ENCODE measurements at places on chromosomes 7 and 10. TPM values are rescaled to one million over a fixed set of nuclear protein-coding genes. Genes with fewer than 3 reads are reported as not detected.

- no peak for DNase-seq
- no peaks in the 10 kb centered on the region for H3K36me3 ChIP-seq
- H3K4me3 ChIP-seq = no peak overlapping the region
- no peak overlapping the region for H3K27ac ChIP-seq
- no peaks in the 10 kb centered on the region for H3K27me3 ChIP-seq
These were observed 158.6 kb downstream of the CREB5 start for GRCh38 chr7:28570970-28571288.

- no peak overlapping the region for H3K27ac ChIP-seq
- no peaks in the 10 kb centered on the region for H3K4me1 ChIP-seq
- H3K27me3 ChIP-seq = no peaks in the 10 kb centered on the region
- no peak for DNase-seq
- peaks cover 5% of the 10 kb centered on the region for H3K36me3 ChIP-seq
These were observed 17.2 kb downstream of the LMBR1 start for GRCh38 chr7:156875766-156876165.

DNA sequence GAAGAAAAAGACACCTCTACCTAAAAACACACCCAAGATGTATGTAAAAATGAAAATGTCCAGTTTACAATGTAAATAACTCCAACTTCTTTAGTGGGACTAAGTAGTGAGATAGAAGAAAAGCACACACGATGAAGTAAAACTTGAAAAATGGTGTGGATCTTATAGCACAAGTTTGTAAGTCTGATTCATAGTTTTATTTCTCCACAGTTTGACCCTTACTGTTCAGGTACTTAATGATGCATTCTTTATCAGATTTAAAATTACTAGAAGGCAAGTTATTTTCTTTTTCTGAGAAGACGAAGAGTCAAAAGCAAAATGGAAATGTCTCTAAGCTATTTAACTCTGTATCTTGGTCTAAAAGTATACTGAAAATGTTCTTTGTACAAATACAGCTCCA, 6.1 kb downstream of the NAMPT start:
- no peak overlapping the region for H3K4me3 ChIP-seq
- no peaks in the 10 kb centered on the region for H3K27me3 ChIP-seq
- H3K27ac ChIP-seq = no peak overlapping the region

- H3K4me1 ChIP-seq = peaks cover 78% of the 10 kb centered on the region
- no peak for DNase-seq
- peak overlapping the region; percentile 91 for H3K27ac ChIP-seq
These were observed 2.0 kb downstream of the HPSE2 start for GRCh38 chr10:99233689-99234037.

GRCh38 chr7:157668884-157669767, 332.3 kb downstream of the DNAJB6 start:
- no peak overlapping the region for H3K27ac ChIP-seq
- peaks cover 35% of the 10 kb centered on the region for H3K27me3 ChIP-seq
- no peaks in the 10 kb centered on the region for H3K4me1 ChIP-seq
- H3K36me3 ChIP-seq = no peaks in the 10 kb centered on the region
- no peak for DNase-seq

DNA sequence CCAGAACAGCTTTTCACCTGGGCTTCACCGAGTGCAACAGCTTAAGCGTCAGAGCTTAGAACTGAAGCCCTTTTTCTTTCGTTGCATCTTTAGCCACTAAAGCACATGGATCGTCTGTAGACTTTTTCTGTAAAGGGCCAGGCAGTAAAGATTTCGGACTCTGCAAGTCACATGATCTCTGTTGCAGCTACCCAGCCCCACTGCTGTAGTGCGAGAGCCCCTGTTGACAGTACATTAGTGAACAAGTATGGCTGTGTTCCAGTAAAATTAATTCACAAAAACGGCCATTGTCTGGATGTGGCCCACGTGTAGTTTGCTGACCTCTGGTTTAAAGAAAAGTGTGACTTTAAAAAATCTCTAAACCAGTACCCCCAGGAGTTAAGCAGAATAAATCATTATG, 39.4 kb downstream of the FBH1 start:
- no peak for DNase-seq
- H3K4me3 ChIP-seq = no peak overlapping the region
- H3K36me3 ChIP-seq = peaks cover 46% of the 10 kb centered on the region
- no peak overlapping the region for H3K27ac ChIP-seq

- H3K4me1 ChIP-seq = peaks cover 14% of the 10 kb centered on the region
- H3K27ac ChIP-seq = peak overlapping the region; percentile 68
- H3K4me3 ChIP-seq = no peak overlapping the region
- no peaks in the 10 kb centered on the region for H3K36me3 ChIP-seq
- DNase-seq = peak; percentile 89
These were observed 179.3 kb downstream of the PFKFB3 start for GRCh38 chr10:6382081-6382480.

DNA sequence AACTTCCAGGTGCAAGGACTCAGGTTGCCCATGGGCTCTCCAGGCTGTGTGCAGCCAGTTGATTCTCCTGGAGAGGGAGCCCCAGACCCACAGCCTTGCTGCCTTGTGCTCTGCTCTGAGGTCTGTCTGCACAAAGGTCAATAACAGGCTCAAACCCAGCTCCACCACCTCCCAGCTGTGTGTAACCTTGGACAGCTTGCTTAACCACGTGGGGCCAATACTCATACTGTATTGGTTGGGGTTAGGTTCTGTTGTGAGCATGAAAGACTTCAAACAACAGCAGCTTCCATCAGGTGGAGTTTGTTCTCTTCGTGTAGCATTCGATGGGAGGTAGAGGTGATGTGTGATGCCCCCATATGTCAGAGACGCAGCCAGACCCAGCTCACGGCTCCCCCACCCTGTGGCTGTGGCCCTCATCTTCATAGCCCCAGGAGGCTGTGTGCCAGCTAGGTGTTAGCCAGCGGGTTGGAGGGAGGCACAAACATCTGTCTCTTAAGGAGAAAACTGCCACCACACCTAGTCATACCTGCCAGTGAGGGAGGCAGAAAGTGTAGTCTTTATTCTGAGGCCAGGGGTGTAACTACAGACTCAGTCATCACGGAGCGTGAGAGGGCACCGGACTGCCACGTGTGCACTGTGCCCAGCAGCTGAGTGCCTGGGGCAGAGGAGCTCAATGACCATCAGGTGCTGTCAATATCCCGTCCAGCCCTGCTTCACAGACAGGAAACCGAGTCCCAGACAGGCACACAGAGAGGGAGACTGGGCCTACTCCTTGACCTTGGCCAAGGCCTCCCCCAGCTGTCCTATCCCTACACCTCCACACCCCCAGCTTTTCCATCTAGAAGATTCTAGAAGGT, 8.1 kb upstream of the POLD2 start:
- no peaks in the 10 kb centered on the region for H3K36me3 ChIP-seq
- no peak overlapping the region for H3K4me3 ChIP-seq
- no peaks in the 10 kb centered on the region for H3K4me1 ChIP-seq
- no peak for DNase-seq

The CNPY1 gene
- total RNA-seq = not detected

DNA sequence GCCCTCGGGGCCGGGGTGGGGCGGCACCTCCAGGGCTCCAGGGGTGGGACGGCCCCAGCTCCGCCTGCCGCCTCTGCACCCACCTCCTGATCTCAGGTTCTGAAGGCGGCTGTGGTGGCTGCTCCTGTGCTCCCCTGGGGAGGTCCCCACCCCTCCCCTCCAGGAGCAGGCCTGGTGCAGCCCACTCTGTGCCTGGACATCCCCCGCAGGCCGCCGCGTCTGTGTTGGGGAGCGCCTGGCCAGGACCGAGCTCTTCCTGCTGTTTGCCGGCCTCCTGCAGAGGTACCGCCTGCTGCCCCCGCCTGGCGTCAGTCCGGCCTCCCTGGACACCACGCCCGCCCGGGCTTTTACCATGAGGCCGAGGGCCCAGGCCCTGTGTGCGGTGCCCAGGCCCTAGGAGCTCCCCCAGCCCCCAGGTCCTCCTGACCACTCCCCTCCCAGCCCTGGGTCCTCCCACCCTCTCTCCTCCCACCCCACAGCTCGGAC, 5.5 kb downstream of the CYP2W1 start:
- DNase-seq = no peak
- H3K4me3 ChIP-seq = no peak overlapping the region
- no peak overlapping the region for H3K27ac ChIP-seq
- peaks cover 89% of the 10 kb centered on the region for H3K27me3 ChIP-seq
- peaks cover 22% of the 10 kb centered on the region for H3K4me1 ChIP-seq

GRCh38 chr10:62866451-62866850, 50.3 kb upstream of the EGR2 start:
- H3K27me3 ChIP-seq = no peaks in the 10 kb centered on the region
- H3K27ac ChIP-seq = no peak overlapping the region
- no peaks in the 10 kb centered on the region for H3K4me1 ChIP-seq

- H3K4me1 ChIP-seq = no peaks in the 10 kb centered on the region
- H3K27me3 ChIP-seq = no peaks in the 10 kb centered on the region
- H3K36me3 ChIP-seq = no peaks in the 10 kb centered on the region
These were observed 10.8 kb upstream of the OR6V1 start for GRCh38 chr7:143041346-143041745.

GRCh38 chr7:148434181-148434757, 156.3 kb upstream of the C7orf33 start:
- H3K27me3 ChIP-seq = no peaks in the 10 kb centered on the region
- H3K4me3 ChIP-seq = no peak overlapping the region
- no peak for DNase-seq
- no peak overlapping the region for H3K27ac ChIP-seq
- H3K4me1 ChIP-seq = no peaks in the 10 kb centered on the region
- no peaks in the 10 kb centered on the region for H3K36me3 ChIP-seq

DNA sequence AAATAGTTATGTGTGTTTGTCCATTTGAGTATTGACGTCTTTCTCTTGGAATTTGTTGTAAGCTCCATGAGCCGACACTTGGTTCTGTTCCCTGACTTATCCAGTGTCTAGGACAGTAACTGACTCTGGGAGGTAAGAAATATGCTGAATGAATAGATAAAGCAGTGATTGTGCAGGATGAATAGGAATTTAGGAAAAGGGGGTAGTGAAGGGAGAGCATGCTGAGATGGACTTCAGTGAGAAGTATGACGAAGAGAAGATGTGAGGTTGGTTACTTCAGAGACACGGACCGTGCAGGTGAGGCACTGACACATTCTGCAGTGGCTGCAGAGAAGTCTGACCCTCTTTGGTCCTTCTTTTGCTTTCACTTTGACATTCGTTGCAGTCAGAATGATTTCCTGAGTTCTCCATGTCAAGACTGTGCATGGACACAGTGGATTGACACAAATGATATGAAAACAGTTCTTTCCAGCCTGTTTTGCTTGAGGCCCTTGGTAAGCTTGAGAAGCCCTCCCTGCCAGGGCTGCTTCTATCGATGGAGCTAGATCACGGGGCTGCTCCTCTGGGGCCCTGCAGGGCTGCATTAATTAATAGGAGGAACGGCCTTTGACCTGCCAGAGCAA, 261.5 kb upstream of the SORCS1 start:
- no peak overlapping the region for H3K27ac ChIP-seq
- no peak for DNase-seq
- no peaks in the 10 kb centered on the region for H3K36me3 ChIP-seq
- peak overlapping the region; percentile 7 for H3K4me3 ChIP-seq
- H3K27me3 ChIP-seq = no peaks in the 10 kb centered on the region
- no peaks in the 10 kb centered on the region for H3K4me1 ChIP-seq

DNA sequence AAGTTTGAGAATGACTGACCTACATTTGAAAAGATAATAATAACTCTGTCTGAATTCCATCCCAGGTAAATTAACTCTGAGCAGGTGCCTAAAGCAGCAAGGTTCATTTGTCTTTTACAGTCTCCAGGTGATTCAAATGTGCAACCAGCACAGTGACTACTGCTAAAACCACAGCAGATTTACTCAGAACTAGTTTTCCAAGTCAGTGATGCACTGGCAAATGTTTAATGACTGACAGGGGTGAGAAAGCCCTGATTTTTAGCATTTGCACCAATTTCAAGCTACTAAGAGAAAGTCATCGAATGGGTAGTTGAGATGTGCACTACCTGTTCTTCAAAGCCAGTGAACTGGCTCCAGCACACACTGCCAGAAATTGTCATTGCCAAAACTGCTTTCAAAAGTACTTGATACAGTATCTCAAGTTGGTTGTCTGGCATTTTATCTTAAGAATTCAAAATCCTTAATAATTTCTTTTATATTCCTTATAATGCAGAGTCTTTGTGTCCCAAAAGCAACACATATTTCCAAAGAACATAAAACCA, 60.3 kb downstream of the ATOH7 start:
- H3K36me3 ChIP-seq = no peaks in the 10 kb centered on the region
- H3K4me3 ChIP-seq = no peak overlapping the region
- no peak for DNase-seq
- no peak overlapping the region for H3K27ac ChIP-seq
- no peaks in the 10 kb centered on the region for H3K4me1 ChIP-seq

GRCh38 chr7:28685242-28685643, 272.9 kb downstream of the TRIL start:
- DNase-seq = no peak
- H3K4me1 ChIP-seq = peaks cover 49% of the 10 kb centered on the region
- H3K4me3 ChIP-seq = peak overlapping the region; percentile 53
- H3K27me3 ChIP-seq = no peaks in the 10 kb centered on the region
- H3K27ac ChIP-seq = peak overlapping the region; percentile 89
- H3K36me3 ChIP-seq = no peaks in the 10 kb centered on the region

All from esophagus muscularis mucosa (tissue), 4 donors.